Activated naive CD4-positive, alpha-beta T cell treated with Interleukin-2 at 50 U/mL for 16 hours (primary cell): ENCODE measurements at places on chromosomes 4 and X.
A peak's percentile ranks its signal among the peaks of the same experiment; 100 is the strongest.

- no peak for DNase-seq
These were observed 325.9 kb upstream of the PABPC5 start for GRCh38 chrX:91108761-91109160.

DNA sequence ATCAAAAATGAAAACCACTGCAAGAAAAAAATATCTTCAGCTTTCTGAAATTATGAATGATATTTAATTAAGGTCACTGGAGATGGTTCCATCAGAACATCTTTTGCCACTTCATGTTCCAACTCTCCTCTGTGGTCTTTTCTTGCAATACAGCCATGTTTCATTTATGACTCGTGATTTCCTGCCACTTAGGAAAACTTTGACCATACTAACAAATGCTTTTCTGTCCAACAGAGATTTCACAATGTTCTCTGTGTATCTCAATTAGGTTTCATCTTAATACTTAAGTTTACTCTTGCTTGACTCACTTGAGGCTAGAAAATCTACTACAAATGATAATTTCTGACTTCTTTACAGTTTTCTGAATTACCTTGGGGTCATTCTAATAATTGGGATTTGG lies 330.9 kb downstream of the CXXC4 start:
- DNase-seq: no peak

- DNase-seq: no peak
These were observed 542.2 kb upstream of the NDST4 start for GRCh38 chr4:115655626-115656025.

DNA sequence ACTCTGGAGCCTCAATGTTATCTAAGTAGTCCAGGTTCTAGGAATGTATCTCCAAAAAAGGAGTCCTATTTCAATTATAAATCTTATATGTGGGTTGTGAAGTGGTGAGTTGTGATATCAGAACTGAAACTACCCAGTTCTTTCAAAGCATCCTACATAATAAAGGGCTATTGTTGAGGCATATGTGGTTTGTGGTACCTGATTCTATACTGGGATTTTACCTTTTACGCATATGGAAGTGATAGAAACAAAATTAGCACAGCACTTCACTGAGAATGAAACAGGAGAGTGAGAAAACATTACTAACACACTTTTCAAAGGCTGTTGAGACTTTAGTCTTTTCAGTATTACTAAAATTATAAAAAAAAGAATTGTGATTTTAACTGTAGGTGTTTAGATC lies 417.7 kb upstream of the GALNT7 start:
- no peak for DNase-seq

DNA sequence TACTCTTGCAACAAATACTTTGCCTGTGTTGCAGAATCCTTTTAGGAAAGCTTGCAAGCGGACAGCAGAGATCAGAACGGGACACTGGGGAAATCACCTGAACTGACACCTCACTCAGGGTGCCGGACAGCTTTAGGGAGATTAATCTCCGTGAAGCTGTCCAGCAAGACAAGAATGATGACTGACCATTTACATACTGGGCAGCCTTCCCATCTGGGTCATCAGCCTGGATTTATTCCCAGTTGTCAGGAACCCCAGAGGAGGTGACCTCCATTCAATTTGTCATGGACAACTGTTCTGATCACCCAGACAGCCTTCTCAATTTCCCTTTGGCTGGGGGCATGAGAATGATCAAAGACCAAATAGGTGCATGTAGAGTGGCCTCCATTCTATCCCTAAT lies 93.0 kb upstream of the EGFL6 start:
- no peak for DNase-seq

GRCh38 chr4:158538911-158539310 lies 17.2 kb downstream of the RXFP1 start:
- DNase-seq: no peak

DNA sequence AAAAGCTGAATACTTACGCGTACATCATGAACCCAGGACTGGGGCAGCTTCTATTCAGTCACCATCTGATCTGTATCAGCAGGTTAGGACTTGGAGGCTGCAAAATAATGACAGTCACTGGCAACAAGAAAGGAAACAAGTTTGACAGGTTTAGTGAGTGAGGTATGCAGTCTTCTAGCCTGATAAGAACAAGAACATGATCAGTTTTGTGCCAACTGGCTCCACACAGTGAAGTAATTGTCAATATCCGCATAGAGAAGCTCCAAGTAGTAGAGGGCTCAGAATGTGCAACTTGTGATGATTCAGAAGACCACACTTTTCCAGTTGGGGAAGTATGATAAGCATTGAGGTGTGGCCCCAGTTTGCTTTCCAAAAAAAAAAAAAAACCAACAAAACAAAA lies at the start of gene TMPRSS11F:
TSS of gene TMPRSS11F (minus strand) at position 77 of the 400 bp plus-strand sequence. CDS start at position 28, 49 bp downstream.
- no peak for DNase-seq

- peak; percentile 35 for DNase-seq
These were observed 7.5 kb downstream of the SEPTIN6 start for GRCh38 chrX:119685225-119686066.

GRCh38 chr4:7507381-7507780 lies 72.7 kb upstream of the PSAPL1 start:
- DNase-seq: no peak

DNA sequence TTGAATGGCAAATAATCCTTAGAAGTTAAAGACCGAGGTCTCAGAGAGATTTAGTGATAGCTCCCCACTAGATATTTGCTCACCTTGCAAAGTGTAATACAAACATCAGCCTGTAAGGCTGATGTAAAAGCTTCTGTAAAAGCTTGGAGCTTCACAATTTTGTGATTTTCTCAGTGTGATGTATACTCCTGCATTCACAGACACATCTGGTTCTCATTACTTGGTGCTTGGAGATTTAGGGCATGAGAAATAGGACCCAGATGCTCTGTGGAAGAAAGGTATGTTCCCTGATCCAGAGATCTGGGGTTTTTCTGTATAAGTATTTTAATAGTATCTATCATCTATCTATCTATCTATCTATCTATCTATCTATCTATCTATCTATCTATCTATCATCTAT lies 1664.3 kb downstream of the C4orf33 start:
- DNase-seq: no peak

DNA sequence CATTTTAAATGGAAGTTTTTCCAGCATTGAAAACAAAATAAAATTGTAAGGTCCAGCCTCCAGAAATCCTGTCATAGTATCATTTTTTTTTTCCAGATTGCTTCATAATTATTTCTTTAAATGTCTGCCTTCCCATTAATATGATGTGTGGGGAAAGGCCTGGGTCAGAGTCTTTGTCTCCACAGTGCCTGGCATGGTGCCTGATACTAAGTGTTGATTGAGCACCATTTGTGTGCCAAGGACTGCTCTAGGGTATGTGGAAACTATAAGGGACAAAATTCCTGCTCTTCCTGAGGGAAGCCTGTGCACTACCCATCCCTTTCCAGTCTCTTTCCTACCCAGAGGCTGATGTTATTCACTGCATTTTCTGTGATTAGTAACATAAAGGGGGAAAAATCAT lies 53.1 kb upstream of the BEND4 start:
- no peak for DNase-seq

DNA sequence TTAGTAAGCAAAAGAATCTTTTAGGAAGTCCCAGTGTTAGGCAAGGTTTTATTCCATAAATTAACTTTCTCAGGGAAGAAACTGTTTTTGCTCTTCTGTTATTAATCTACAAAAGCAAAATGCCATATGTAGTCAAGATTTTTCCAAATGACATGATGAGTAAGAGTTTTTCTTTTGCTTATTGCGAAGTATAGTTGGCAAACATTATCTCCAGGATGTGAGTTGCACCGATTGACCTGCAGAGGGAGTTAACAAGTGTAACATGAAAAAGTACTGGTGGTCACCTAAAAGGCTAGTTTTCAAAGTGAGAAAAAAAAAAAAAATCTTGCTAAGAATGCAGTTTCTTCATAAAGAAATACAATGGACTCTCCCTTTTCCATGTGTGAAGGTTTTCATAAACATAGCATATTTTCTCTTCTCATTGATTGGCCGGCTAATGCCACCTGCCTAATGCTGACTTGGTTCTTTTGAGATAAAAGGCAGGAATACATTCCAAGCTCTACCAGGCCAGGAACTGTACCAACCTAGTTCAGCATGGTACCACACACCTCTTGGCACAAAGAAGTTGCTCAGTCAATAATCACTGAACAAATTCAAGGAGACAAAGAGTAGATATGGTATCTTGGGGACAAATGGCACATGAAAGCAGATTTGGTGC lies 100.2 kb downstream of the LNX1 start:
- no peak for DNase-seq

- DNase-seq: no peak
These were observed 638.7 kb downstream of the DMD start for GRCh38 chrX:32572644-32573043.

DNA sequence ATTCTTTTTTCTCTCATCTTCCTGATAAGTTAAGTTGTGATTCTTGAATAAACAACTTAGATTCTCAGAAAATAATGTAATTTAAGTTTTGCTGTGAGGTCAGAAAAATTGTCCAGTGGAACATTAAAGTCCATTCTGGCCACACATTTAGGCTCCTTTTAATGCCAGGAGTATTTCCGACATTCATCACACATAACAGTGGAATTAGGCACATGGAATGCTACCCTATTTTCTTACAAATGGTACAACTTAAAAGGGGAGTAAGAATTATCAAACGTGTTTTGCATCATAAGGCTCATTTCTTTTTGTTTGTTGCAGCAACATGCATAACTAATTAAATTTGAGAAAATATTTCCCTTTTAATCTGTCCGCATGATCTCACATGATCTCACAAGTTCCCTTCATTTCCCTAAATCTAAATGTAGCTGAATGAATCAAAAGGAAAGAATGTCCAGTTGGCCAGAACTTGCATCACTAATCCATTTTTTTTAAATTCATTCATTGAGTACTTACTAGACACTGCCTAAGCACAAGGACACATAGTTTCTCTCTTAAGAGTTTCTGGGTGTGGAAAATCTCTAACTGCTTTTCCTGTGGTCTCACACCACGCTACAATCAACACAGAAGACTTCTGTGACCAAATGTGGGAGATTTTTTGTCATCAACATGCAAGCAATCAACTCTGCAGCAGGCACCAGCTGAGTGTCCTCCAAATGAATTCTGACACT lies 22.0 kb downstream of the SPARCL1 start:
- no peak for DNase-seq

- DNase-seq: no peak
These were observed 1226.9 kb downstream of the PCDH7 start for GRCh38 chr4:31947101-31947500.
